ENCODE measurements at places on chromosomes 3 and 15.

DNA sequence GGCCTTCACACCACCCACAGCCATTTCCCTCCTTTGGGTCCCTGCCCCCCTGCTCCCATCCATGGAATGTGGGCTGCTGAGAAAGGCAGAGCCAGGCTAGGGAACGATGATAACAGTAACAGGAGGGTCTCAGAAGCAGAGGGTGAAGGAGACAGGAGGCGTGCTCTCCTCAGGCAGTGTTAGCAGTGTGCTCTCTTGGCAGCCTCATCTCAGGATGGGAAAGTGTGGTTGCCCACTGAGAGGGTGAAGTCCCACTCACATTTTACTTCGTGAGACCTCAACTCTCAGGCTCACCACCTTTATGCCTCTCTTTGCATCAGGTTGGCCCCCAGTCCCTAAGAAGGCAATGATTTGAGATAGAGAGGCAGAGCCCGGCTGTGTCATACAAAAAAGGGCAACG, 24.5 kb downstream of the TIGIT start:
- no peak for DNase-seq

DNA sequence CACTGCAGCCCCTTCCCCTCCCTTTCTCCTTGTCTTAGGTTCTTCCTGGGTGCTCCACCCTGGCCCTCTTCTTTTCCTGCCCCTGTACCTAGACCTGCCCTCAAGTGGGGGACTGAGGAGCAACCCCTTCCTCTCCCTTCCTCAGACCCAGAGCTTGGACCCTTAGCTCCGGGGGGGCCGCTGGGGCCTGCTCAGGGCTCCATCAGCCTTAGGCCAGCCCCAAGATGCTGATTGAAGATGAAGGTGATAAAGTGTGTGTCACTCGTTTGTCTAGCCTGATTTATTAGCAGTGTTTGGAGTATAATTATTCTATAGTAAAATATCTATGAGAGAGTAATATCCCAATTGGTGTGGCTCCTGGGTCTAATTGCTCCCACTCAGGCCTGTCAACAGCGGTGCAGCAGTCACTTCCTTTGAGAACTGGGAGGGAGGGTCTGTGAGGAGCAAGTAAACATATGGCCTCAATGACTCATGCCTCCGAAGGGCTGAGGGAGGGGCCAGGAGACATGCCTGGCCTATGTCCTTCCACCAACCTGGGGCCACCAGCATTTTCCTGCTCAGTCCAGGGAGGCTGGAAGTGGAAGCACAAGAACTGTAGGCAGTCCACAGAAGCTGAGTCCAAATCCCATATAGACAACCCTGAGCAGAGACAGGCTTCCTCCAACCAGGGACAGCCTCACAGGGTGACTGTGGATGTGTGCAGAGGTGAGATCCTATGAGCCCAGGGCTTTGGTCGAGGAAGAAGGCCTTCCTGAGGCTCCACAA, 123.2 kb downstream of the DNAJB8 start:
- no peak for DNase-seq

DNA sequence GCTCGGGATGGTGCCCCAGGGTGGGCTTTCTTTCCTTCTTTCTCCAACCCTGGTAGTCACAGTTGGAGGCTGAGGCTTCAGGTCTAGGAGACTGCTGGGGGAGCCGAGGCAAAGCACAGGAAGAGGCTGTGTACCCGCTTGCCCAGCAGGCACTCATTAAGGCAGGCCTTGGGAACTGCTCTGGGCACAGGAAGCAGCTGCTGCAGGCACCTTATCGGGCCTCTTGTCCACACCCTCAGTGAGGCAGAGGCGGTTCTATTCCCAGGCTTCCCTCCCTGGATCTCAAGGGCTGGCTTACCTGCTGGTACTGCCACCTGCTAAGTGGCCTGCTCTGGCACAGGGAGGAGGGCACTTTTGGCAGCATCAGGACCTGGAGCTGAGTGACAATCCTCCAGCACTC, 15.8 kb upstream of the GRM2 start:
- no peak for DNase-seq

- DNase-seq: no peak
Observed at GRCh38 chr15:63405683-63406390, 24.2 kb upstream of the CA12 start.

- DNase-seq: no peak
Observed at GRCh38 chr15:39075311-39075710, 505.6 kb upstream of the THBS1 start.

DNA sequence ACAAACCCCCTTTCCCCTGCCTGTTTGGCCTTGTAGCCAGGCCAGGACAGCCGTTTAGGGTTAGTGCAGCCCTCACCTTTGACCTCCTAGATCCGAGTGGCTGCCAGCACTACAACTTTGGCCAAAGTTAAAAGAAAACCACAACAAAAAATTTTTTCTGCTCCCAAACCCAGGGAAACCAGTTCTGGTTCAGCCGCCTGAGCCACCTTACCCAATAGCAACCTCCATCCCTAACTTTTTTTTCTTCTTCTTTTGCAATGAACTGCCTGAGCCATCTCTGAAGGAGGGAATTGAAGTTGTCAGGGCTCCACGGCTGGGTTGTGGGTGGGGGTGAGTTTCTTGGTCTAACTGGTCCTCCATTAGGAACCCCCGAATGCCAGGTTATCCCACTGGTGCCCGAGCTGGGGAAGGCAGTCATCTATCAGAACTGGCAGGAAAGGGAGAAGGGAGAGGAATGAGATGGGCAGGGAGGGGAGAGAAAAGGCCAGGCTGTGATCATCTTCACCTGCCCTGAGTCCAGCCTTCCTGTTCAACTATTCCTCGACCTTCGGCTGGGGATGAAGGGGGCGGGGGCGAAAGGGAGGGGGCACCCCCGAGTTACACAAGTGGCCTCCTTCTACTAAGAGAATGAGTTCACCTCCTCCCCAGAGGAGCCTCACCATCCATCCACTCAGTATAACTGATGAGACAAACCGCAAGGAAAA, 6.2 kb upstream of the NR2F2 start:
- no peak for DNase-seq

DNA sequence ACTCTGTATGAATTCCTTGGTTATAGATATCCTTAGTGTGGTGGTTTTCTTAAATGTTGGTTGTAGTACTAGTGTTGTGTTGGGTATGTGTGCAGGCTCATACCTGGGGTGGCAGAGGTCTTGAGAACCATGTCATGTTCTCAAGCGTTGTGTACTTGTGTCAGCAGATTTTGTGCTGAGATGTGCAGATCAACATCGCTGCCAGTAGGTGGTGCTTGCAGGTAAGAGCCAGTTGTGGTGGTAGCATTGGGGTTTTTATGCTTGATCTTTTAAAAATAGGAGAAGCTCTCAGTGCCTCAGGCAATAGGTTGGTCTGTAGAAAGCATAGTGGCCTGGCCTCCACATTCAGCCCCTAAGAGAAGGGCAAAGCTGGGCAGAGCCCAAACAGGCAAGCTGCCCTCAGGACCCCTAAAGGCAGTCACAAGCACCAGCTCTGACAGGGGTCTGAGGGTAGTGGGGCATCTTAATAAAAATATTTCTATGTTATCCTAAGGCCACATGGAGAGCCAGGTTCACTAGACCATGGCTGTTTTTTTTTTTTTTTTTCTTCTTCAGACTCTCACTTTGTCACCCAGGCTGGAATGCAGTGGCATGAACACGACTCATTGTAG, 164.0 kb downstream of the IL20RB start:
- no peak for DNase-seq

- no peak for DNase-seq
Observed at GRCh38 chr3:37150621-37151020, 23.8 kb downstream of the LRRFIP2 start.

DNA sequence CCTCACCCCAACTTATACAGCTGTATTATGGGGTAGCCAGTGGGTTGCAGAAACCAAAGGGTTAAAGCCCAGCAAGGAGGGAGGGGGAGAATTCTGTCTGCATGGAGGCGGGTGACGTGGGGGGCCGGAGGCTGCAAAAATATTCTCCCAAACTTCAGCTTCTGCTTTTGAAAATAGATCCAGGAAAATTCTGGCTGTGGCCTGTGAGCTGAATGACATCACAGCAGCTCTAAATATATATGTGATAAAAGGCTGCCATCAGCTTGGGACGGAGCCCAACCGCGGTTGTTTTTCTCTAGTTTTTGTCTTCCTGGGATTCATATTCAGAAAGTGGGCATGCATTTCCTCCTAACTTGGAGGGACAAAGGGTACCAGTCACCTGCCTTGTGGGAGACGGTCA, 27.6 kb downstream of the MAPKAPK3 start:
- no peak for DNase-seq

- no peak for DNase-seq
Observed at GRCh38 chr3:147197739-147198138, 208.6 kb downstream of the ZIC4 start.

DNA sequence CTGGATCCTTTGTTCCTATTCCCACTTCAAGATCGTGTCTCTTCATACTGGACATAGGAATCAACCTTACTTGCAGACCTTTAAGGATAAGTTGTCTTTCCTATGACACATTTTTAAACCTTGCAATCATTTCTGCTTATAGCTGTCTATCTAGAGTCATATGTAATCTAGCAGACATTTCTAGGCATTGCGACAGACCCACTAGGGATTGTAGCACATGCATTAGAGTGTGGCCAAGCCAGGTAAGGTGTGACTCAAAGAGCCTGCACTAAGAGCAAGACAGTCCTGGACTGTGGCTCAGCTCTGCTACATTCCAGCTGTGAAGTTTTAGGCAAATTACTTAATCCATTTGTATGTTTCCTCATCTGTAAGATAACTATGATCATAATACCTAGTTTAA, 38.8 kb upstream of the BFSP2 start:
- no peak for DNase-seq

GRCh38 chr3:13205567-13206143, 132.4 kb upstream of the IQSEC1 start:
- no peak for DNase-seq

DNA sequence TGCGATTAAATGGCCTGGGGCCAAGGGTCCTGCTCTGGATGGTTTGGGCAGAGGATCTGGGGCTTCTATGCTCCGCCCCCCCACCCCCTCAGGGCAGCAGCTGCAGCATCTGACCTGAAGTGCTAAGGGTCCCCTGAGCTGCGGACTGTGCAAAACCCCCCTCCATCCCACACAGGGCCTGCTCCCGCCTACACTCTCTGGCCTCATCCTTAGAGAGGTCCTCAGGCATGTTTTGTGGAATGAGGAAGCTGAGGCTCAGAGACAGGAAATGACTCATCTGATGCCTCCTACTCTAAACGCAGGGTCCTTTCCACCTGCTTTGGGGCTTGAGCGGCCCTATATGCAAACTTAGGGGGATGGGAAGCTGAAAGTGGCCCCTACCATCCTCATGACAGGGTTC, 59.5 kb upstream of the CTSH start:
- no peak for DNase-seq

DNA sequence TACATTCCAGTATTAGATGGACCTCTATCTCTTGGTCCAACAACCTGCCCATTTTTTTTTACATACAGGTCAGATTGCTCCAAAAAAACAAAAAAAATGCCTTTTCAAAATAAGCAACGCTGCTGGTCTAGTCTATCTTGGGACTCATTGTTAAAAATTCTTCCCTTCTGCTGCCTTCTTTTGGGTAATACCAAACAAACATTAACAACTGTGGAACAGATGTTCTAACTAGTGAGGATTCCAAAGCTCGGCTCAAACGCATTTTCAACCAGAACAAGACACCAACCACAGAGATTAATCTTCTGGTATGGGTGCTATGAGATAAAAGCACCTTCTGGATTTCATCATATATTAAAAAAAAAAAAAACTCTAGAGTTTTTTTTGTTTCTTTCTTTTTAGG, 24.7 kb downstream of the ARHGAP31 start:
- DNase-seq: no peak

GRCh38 chr15:25667829-25668228, 195.3 kb downstream of the ATP10A start:
- DNase-seq: no peak

DNA sequence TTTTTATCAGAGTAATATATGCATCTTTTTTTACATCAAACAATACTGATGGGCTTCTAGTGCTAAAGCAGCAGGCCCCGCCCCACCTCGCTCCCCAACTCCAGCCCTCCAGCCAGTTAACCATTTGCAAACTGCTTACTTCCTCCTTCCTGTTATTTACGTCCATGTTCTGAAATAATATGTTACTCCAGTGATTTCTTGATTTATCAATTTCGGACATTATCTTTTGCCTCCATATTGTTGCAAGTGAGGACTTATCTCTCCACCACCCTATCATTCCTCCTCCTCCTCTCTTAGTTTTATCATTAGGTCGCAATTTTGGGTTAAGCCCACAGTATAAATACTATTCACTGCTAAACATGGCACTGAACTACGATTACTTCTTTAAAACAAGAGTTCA, 39.5 kb downstream of the ZNF710 start:
- no peak for DNase-seq

GRCh38 chr15:84731774-84732173, 15.8 kb upstream of the SEC11A start:
- DNase-seq: no peak

DNA sequence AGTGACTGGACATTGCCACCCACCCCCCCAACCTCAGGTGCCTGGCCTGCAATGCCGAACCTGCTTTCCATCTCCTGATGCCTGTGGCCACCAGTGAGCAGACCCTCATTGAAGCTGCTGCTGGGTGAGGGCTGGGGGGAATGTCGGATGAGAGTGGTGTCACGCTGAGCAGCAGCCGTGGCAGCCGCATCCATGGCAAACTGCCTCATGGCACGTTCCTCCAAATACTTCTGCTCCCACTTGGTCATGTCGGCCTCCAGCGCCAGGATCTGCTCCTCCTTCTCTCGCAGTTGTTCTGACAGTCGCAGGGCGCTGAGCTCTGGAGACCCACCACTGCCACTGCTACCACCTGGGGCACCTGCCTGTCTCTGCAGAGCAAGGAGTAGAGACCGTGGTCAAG, 14.2 kb downstream of the AMOTL2 start:
- no peak for DNase-seq

GRCh38 chr3:129018271-129018670, 17.2 kb downstream of the EFCC1 start:
- DNase-seq: no peak

- DNase-seq: no peak
Observed at GRCh38 chr3:194395778-194396538, 3.1 kb downstream of the GP5 start.

GRCh38 chr3:152667267-152667666, 167.7 kb upstream of the P2RY1 start:
- no peak for DNase-seq

- no peak for DNase-seq
Observed at GRCh38 chr3:9098716-9099675, 135.7 kb upstream of the RAD18 start.

GRCh38 chr15:90666135-90666909, 50.8 kb upstream of the BLM start:
- no peak for DNase-seq

DNA sequence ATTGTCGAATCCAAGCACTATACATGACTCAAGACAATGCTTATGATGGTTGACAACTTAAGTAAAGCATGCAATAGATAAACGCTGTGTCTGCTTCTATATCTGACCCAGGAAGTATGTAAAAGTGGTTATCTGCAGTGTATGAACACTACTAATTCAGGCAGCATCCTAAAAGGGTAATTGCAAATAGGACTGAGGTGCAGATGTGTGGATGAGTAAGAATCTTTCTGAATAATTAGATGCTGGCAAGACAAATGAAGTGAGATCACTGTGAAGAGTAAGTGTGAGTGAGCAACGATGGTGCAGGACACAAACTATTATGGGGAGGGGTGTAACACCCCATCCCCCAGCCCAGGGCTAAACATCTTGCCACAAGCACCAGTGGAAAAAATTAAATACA, 195.7 kb upstream of the CHRNA7 start:
- DNase-seq: no peak

Measured in stimulated activated CD8-positive, alpha-beta memory T cell treated with anti-CD3 and anti-CD28 coated beads, Interleukin-15, amount 100 ng/mL, for 24 hours (primary cell).